ENCODE measurements at places on chromosomes 6 and 20. TPM values are rescaled to one million over a fixed set of nuclear protein-coding genes. Genes with fewer than 3 reads are reported as not detected.

The ZBTB46 gene
- total RNA-seq = 16.7 TPM

The KCNB1 gene
- under 0.01 TPM for total RNA-seq

The SCRT2 gene
- total RNA-seq = not detected

The TFEB gene
- total RNA-seq = 3.0 TPM

The FAM110A gene
- 4.9 TPM for total RNA-seq

The C20orf141 gene
- total RNA-seq = not detected

The UBE2V1 gene
- 32.4 TPM for total RNA-seq

The TFAP2B gene
- 0.33 TPM for total RNA-seq

The SYCP2L gene
- total RNA-seq = not detected

The PTPRK gene
- total RNA-seq = 79.1 TPM

The BPIFA1 gene
- total RNA-seq = not detected

The SAYSD1 gene
- 14.1 TPM for total RNA-seq

The GLO1 gene
- 178 TPM for total RNA-seq

The DNPH1 gene
- 63.7 TPM for total RNA-seq

The TFAP2D gene
- not detected for total RNA-seq

The TMEM14A gene
- total RNA-seq = 42.8 TPM

The LY6G6D gene
- total RNA-seq = not detected

The FOXF2 gene
- 0.25 TPM for total RNA-seq

The KIF25 gene
- not detected for total RNA-seq

The ELMO2 gene
- 36.7 TPM for total RNA-seq

The RNF144B gene
- total RNA-seq = 0.62 TPM

The UNC93A gene
- not detected for total RNA-seq

The SPDEF gene
- total RNA-seq = not detected

The INSM1 gene
- not detected for total RNA-seq

The EYA2 gene
- 1.6 TPM for total RNA-seq

The GUCA1A gene
- total RNA-seq = not detected

The TINAG gene
- not detected for total RNA-seq

The SLC26A8 gene
- total RNA-seq = not detected

The RAET1L gene
- total RNA-seq = not detected

The TBCC gene
- total RNA-seq = 45.9 TPM

The TCFL5 gene
- 21.6 TPM for total RNA-seq

The JPH2 gene
- total RNA-seq = 3.0 TPM

The SDC4 gene
- total RNA-seq = 129 TPM

The GPR63 gene
- total RNA-seq = 0.44 TPM

The SRXN1 gene
- 112 TPM for total RNA-seq

Data from uterine smooth muscle cell (primary cell).